ENCODE measurements at places on chromosomes 12 and 14.

GRCh38 chr14:34539407-34540180, at the start of gene EAPP:
TSS of gene EAPP (minus strand) at chr14:34539701. CDS start at chr14:34539628, 73 bp downstream.
- DNase-seq = no peak

DNA sequence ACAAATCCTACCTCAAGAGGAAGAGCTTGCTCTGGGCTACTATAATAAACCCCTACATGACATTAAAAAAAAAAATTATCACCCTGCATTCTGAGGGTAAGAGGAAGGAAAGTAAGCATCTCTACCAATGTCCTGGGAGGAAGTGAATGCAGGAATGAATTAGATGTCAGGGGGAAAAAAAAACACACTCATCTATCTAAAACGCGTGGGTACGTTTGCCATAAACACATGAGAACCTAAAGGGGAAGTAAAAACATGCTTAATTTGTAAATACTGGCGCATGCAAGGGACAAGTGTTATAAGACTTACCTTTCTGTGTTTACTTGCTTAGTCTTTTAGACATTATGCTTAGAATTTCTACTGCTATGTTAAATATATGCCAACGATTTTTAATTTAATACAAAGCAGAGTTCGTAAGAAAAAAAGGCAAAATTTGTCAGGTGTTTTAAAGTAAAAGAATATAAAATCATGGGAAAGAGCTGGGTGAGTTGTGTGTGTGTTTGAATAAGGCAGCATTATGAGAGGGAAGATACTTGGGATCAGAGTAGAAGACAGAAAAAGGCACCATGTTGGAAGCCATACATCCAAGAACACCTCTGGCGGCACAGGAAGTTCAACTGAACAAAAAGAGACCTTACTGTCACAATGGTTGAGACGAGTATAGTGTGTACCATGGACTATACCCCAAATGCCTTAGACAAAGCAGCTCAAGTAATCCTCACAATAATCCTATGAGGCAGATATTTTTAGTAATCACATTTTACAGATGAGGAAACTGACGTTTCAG, 1.5 kb downstream of the TMED8 start:
- no peak for DNase-seq

- DNase-seq = no peak
Observed at GRCh38 chr12:131909752-131910219, 15.4 kb downstream of the ULK1 start.

DNA sequence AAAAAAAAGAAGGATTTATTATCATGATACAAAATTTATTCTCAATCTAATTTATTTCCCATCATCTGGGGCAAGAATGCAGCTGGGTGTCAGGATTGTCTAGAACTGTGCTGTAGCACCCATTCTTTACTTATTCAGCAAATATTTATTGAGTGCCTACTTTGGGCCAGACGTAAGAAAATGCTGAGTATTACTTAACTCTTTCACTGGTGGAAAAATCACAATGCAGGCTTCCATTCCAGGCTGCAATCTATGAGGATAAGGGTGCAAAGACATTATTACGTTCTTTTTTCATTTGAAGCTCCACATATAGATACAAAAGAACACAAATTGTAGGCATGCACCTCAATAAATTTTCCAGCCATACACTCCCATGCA, 86.0 kb upstream of the CDKN3 start:
- DNase-seq = no peak

DNA sequence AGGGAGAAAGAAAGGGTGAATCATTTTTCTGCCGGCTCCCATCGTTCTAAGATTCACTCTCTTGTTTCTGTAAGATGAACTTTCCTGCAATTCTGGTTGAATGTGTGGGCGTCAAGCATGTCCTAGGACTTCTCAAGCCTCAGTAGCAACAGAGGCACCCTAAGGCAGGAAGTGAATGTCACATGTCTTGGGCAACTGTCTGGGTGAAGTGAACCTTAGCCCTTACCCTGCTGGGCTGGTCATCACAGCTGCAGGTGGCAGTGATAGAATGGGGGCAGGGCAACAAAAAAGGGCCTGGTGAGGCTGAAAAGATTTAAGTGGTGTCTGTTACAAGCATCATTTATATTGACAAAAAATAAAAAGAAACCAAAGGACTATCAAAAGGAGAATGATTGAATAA, 45.9 kb upstream of the CAND1 start:
- no peak for DNase-seq

DNA sequence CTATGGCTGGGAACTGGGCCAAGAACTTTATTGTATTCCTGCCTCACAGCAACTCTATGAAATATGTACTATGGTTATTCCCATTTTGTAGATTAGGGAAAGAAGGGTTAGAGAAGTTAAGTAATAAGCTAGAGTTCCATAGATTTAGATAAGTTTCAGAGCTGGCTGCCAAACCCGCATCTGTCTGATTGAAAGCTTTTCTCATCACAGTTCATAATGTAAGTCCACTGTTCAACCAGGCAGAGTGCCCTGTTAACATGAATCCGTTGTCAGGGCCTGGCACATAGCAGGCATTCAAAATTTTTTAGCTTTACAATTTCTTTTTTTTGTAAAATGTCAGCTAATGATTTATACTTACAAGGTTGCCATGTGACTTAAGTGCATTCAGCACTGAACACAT, 467.3 kb downstream of the NRXN3 start:
- no peak for DNase-seq

GRCh38 chr12:81976661-81977060, 217.5 kb upstream of the PPFIA2 start:
- DNase-seq = no peak

- no peak for DNase-seq
Observed at GRCh38 chr12:22100958-22101748, 55.1 kb downstream of the CMAS start.

- no peak for DNase-seq
Observed at GRCh38 chr14:71469643-71470335, 462.4 kb upstream of the RGS6 start.

DNA sequence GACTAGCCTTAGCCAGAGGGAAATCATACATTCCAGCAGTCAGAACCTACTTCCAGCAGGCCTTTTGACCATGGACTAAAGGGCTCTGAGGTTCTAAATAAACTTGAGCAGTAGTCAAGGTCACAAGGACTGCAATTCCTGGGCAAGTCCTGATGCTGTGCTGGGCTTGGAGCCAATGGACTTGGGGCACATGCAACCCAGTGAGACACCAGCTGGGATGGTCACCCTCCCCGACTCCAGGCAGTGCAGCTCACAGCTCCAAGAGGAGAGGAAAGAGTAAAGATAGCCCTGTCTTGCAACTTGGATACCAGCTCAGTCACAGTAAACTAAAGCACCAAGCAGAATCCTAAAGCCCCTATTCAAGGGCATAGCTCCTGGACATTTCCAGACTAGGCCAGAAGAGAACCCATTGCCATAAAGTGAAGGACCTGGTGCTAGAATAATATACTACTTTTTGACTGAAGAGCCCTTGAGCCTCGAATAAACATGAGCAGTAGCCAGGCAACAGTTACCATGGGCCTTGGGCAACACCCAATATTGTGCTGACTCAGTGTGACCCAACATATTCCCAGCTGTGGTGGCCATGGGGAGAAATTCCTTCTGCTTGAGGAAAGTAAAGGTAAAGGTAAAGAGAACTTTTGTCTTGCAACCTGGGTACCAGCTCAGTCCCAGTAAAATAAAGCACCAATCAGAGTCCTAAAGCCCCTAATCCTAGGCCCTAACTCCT, 226.2 kb upstream of the CLEC14A start:
- DNase-seq = no peak

GRCh38 chr14:49992448-49992847, 99.6 kb downstream of the ARF6 start:
- DNase-seq = no peak

DNA sequence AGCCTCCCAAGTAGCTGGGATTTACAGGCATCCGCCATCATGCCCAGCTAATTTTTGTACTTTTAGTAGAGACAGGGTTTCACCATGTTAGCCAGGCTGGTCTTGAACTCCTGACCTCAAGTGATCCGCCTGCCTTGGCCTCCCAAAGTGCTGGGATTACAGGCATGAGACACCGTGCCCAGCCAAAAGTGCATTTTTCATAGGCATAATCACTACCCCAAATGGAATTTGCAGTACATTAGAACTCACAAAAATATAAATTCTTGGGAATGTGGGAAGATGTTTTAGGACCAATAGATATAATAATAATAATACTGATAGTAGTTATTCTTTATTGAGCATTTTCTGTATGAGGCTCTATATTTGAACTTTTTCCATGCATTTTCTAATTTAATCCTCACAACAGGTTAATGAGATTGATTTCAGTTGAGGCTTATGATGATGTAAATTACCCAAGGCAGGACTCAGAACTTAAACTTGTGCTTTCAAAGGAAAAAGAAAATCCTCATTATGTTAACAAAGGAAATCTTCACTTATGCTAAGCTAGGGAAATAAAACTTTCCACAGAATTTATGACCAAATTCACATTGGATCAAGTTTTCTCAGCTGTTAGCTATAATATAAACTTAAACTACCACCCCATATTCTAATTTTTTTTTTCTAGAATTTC, 121.6 kb downstream of the SRGAP1 start:
- DNase-seq = no peak

- no peak for DNase-seq
Observed at GRCh38 chr14:30484201-30484600, 74.8 kb upstream of the G2E3 start.

GRCh38 chr14:102140750-102141145, 1.1 kb downstream of the WDR20 start:
- no peak for DNase-seq

- DNase-seq = peak; percentile 39
Observed at GRCh38 chr14:104094709-104095425, 9.4 kb downstream of the ASPG start.

- DNase-seq = no peak
Observed at GRCh38 chr14:59224341-59224740, 35.9 kb downstream of the DAAM1 start.

GRCh38 chr14:33461036-33461435, 489.8 kb downstream of the EGLN3 start:
- no peak for DNase-seq

GRCh38 chr12:31737763-31738162, 8.9 kb upstream of the AMN1 start:
- no peak for DNase-seq

DNA sequence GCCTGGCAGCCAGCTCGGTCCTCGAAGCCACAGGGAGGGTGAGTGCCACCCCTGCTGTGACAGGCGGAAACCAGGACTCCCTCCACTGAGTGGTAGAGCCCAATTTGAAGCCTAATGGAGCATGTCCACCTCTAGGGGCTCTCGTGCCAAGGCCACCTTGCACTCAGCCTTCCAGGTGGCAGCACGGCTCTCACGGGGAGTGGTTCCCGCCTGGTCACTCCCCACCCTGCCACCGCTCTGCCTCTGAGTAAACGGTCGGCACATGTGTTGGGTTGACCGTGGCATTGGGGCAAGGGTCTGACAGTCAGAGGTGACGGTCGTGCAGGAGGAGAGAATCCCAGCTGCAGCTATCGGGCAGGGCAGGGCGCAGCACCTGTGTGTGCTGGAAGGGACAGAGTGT, 34.8 kb downstream of the IL31 start:
- DNase-seq = no peak

DNA sequence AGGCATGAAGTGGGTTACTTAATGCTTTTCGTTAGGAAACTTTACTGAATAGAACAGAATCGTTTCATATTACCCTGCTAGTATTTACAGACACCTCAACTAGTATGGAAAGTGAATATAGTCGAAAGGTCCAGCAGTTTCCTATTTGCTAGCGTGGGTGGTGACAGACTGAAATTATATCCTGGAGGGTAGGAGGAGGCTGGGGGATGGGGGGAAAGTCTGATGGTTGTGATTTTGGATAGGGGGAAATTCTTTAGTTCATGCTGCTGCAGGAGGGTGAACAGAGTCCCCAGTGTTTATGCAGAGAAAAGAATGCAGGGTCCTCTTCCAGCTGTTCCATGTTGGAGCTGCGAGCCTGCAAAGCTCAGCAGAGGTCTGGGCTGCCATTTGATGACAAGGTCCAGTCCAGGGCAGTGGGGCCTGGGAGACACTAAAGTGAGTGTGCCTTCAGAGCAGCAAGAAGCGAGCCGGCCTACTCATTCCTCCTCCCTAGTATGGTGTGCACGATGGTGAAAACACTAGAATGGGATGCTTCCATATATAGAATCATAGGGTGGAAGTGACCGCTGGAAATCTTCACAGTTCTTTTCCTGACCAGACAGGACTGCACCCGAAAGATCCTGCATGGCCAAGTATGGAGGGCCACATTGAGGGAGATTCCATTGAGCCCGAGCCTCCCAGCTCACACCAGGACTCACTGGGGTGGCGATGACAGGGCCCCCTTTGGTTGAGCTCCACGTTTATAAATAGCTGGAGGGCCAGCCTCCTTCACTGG, 2.1 kb downstream of the SAMD4A start:
- no peak for DNase-seq

GRCh38 chr12:119036878-119037825, 55.8 kb downstream of the SRRM4 start:
- DNase-seq = peak; percentile 51

- DNase-seq = no peak
Observed at GRCh38 chr14:88026890-88027289, 22.0 kb downstream of the GPR65 start.

DNA sequence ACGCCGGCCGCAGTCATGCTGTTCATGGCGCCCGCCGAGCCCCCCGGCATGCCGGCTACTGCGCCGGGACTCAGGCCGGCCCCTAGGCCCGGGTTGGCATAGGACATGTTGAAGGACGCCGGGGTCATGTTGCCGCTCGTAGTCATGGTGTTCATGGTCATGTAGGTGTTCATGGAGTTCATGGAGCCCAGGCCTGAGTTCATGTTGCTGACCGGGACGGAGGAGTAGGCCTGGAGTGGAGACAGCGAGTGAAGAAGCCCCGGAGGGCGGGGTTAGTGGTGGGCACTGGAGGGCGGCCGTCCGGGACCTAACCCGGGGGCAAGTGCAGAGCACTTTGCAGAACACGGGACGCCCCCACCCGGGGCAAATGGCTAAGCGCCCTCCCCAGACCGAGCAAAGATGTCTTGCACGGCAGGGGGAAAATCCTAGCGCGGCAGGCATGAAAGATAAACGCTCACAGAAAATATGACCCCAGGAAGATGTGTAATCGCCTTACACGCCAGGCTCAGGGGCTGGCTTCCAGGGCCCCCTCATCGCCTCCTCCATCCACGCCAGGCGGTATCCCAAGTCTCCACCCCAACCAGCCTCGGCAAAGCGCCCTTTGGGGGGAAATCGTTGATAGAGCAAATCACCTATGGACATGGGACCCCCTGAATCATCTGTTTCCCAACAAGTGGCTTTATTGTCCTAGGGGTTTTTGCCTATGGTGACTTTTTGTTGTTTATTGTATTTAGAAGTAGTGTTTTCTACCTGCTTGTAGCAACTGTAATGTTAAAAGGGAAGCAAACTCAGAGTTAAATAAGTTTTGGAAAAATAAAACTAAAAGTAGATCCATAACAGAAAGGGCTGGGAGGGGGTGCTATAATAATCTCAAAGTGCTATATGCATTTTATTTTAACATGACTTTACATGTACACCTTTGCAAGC, 2.3 kb downstream of the FOXA1 start:
- DNase-seq = no peak
